ENCODE measurements at places on chromosomes 4 and X. TPM values are rescaled to one million over a fixed set of nuclear protein-coding genes. Genes with fewer than 3 reads are reported as not detected.

The HGFAC gene
- 0.19 TPM for total RNA-seq

The TMEM150C gene
- 12.6 TPM for total RNA-seq

The CFI gene
- 6.2 TPM for total RNA-seq

The FGFBP1 gene
- not detected for total RNA-seq

The OPHN1 gene
- total RNA-seq, result 5.8 TPM

- H3K4me1 ChIP-seq, result peaks cover 4% of the 10 kb centered on the region
- no peaks in the 10 kb centered on the region for H3K36me3 ChIP-seq
- peak; percentile 43 for DNase-seq
- peak overlapping the region; percentile 61 for H3K4me3 ChIP-seq
- no peaks in the 10 kb centered on the region for H3K27me3 ChIP-seq
Observed at GRCh38 chrX:130120321-130120731, 10.0 kb upstream of the ELF4 start.

GRCh38 chr4:100060765-100061416, 110.8 kb upstream of the H2AZ1 start:
- H3K4me1 ChIP-seq, result no peaks in the 10 kb centered on the region
- no peaks in the 10 kb centered on the region for H3K27me3 ChIP-seq
- no peak overlapping the region for H3K27ac ChIP-seq
- DNase-seq, result no peak
- no peak overlapping the region for H3K4me3 ChIP-seq

DNA sequence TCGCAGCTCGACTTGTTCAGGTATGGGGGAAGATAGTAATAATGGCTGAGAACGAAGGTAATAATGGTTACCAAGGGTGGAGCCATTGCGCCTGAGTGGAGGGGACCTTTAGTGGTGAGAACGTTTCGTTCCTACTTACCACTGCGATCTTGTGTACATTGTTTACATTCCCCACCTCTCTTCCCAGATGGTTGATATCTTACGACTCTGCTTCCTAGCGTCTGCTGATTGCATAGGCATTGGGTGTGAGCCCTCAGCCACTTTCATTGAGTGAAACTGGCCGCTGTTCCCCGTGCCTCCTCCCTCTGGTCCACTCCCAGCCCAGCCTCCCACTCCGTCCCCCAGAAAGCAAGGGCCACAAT, 850 bp downstream of the IGBP1 start:
- peak overlapping the region; percentile 76 for H3K4me3 ChIP-seq
- DNase-seq, result no peak
- peak overlapping the region; percentile 91 for H3K27ac ChIP-seq
- H3K27me3 ChIP-seq, result no peaks in the 10 kb centered on the region
- no peaks in the 10 kb centered on the region for H3K36me3 ChIP-seq

DNA sequence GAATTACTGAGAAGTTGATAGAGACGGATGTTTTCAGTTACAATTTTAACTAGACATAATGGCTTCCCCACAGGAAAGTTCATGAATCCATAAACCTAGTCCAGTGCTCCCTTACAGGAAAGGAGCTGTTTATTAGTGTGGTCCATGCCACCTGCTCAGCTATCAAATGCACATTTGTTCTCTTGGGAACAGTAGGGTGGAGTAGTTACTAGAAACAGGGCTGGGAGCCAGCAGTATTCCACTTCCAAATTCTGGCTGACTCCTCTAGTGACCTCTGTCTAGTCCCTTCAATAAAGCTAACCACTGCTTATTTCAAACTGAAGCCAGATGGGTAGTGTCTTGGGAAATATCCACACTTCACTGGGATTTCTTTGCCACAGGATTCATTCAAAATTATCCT, 88.4 kb upstream of the TLL1 start:
- no peaks in the 10 kb centered on the region for H3K27me3 ChIP-seq
- H3K4me1 ChIP-seq, result peaks cover 33% of the 10 kb centered on the region
- peak; percentile 73 for DNase-seq

DNA sequence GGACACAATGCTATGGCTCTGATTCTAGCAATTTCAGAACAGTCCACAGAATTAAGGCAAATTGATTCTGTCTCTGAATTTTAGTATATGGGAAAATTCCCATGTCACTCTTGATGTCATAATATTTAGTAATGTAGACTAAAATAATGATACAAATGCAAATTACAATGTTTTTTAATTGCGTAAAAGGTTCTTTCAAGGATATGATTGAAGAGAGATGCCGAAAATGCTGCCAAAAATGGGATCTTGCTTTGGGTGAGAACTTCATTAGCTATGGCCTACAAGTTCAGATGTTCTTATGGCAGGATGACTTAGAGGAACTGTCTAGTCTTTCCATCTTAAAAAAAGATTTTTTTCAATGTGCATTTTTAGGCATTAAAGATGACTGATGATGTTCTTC, 170.6 kb downstream of the TMA16 start:
- H3K36me3 ChIP-seq, result no peaks in the 10 kb centered on the region
- DNase-seq, result no peak
- H3K27ac ChIP-seq, result no peak overlapping the region
- H3K27me3 ChIP-seq, result no peaks in the 10 kb centered on the region
- no peaks in the 10 kb centered on the region for H3K4me1 ChIP-seq

DNA sequence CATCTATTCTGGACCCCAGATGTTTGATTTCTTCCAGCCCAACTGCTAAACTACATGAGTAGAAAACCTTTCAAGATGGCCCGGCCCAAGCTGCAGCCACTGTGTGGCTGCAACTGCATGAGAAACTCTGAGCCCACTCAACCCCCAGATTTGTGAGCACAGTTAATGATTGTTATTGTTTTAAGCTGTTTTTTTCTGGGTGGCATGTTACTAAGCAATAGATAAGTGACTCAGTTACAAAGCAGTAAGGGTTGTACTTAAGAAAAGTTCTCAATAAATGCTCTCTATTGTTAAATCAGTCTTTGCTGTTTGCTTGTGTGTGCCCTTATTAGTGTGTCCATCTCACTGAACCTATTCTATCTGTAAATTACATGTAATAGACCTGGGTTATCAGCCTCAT, 51.8 kb downstream of the GC start:
- H3K4me3 ChIP-seq, result no peak overlapping the region
- no peak overlapping the region for H3K27ac ChIP-seq

DNA sequence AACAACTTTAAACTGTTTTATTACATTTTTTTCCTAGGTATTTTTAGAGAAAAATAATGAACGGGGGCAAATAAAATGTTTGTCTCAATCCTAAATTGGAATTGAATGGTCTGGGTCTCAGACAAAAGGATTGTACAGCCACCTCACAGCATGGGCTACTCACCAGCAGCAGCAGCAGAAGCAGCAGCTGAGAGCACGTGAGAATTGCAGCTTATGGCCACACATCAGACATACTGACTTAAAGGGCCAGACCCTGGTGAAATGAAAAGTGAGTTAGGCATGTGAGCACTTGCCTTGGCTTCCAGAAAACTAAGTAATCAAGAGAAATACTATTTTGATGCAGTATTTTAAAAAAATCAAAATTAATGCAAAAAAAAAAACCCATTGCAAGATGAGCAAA, 56.6 kb downstream of the AASDH start:
- H3K27ac ChIP-seq, result no peak overlapping the region
- H3K36me3 ChIP-seq, result no peaks in the 10 kb centered on the region
- H3K4me1 ChIP-seq, result no peaks in the 10 kb centered on the region
- DNase-seq, result no peak

DNA sequence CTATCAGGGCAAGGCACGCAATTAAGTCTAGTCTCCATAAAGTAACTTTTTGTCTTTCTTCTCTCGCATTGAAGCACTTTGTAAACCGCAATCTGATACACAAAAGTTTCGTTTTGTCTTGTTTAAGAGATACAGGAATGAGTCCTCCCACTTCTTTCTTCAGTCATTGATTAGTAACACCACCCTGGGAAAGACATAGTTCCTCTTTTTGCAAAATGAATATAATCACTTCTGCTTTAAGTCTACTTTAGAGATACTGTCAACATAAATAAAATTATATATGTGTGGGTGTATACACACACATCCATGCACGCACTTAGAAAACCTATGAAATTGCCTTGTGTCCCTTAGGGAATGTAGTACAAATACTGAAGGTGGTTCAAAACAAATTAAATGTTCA, 11.7 kb downstream of the COQ2 start:
- H3K4me3 ChIP-seq, result no peak overlapping the region
- H3K27me3 ChIP-seq, result no peaks in the 10 kb centered on the region
- peaks cover 22% of the 10 kb centered on the region for H3K36me3 ChIP-seq

GRCh38 chr4:128737098-128737513, 72.4 kb upstream of the JADE1 start:
- H3K36me3 ChIP-seq, result no peaks in the 10 kb centered on the region
- no peaks in the 10 kb centered on the region for H3K27me3 ChIP-seq
- no peak overlapping the region for H3K4me3 ChIP-seq

- no peaks in the 10 kb centered on the region for H3K27me3 ChIP-seq
- H3K4me1 ChIP-seq, result no peaks in the 10 kb centered on the region
- H3K4me3 ChIP-seq, result no peak overlapping the region
- H3K27ac ChIP-seq, result no peak overlapping the region
- DNase-seq, result no peak
- H3K36me3 ChIP-seq, result no peaks in the 10 kb centered on the region
Observed at GRCh38 chrX:4268676-4269075, 555.2 kb upstream of the PRKX start.

- no peak overlapping the region for H3K4me3 ChIP-seq
- no peaks in the 10 kb centered on the region for H3K27me3 ChIP-seq
- H3K4me1 ChIP-seq, result peaks cover 71% of the 10 kb centered on the region
- no peak for DNase-seq
- no peak overlapping the region for H3K27ac ChIP-seq
Observed at GRCh38 chrX:10110984-10111363, 45.8 kb upstream of the CLCN4 start.

DNA sequence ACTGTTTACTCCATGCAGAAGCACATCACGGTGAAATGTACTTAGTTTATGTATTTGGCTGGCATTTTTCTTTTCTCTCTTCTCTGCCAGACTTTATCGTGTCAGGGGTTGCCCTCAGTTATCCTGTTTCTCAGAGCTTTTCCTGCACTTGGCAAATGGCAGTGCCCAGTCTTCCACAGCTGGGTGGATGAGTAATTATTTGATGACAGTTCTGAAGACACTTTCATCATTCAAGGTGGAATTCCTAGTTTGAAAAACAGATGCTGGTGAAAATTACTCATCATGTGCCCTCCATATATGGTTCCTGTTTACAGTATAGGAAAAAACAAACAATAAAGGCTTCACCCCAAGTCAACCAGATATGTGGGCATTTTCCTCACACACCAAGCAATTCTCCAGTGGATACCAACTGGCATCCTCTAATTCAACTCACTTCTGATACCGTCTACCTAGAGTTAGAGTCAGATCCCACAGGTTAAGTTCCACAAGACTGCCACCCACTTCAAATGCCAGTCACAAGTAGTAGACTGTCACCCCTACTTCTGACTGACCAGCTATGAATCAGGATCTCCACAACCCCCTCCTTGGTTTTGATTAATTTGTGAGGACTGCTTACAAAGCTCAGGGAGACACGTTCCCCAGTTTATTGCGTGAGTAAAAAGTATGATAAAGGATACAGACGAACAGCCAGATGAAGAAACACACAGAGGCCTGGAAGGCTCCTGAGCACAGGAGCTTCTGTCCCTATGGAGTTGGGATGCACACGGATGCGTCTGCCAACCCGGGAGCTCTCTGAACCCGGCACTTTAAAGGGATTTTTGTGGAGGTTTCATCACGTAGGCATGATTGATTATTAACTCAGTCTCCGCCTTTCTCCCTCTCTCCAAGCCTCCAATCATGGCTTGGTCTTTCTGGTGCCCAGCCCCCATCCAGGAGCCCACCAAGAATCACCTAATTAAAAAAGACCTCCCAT, 72.9 kb downstream of the CLDN34 start:
- no peaks in the 10 kb centered on the region for H3K36me3 ChIP-seq
- DNase-seq, result no peak
- H3K27ac ChIP-seq, result no peak overlapping the region
- peaks cover 10% of the 10 kb centered on the region for H3K4me1 ChIP-seq
- no peaks in the 10 kb centered on the region for H3K27me3 ChIP-seq
- no peak overlapping the region for H3K4me3 ChIP-seq

GRCh38 chrX:129040124-129040523, 483.2 kb downstream of the SMARCA1 start:
- H3K4me1 ChIP-seq, result no peaks in the 10 kb centered on the region
- no peak overlapping the region for H3K27ac ChIP-seq
- no peaks in the 10 kb centered on the region for H3K27me3 ChIP-seq

DNA sequence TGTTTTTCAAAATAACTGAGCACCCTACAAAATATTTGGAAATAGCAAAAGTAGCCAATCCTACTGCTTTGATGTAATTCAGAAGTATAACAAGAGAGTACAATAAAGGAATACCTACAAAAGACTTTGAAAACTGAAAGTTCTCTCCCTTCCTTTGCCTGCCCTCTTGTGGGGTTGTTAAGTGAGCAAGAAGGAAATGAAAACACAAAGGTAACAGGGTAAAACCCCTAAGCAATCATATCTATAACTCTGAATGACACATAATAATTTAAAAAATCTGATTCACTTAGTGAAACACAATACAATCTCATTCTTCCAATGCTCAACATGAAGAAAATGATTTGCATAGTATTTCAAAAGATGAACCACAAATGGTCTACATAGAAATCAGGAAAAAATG, 98.2 kb downstream of the FRYL start:
- H3K4me3 ChIP-seq, result no peak overlapping the region
- DNase-seq, result no peak
- H3K27me3 ChIP-seq, result no peaks in the 10 kb centered on the region
- H3K27ac ChIP-seq, result no peak overlapping the region

- no peak overlapping the region for H3K27ac ChIP-seq
- H3K4me3 ChIP-seq, result no peak overlapping the region
- no peaks in the 10 kb centered on the region for H3K36me3 ChIP-seq
Observed at GRCh38 chrX:20595928-20596575, 329.3 kb upstream of the RPS6KA3 start.

DNA sequence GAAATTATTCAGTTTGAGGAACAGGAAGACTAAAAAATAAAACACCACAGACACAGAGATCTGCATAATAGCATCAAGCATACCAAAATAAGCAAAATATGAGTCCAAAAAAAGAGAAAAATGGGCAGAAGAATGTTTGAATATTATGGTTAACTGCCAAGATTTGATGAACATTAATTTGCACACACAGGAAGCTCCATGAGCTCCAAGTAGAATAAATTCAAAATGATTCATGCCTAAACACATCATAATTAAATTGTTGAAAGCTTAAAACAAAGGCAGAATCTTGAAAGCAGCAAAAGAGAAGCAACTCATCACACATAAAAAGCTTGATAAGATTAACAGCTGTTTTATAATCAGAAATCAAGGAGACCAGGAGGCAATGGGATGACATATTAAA, 156.6 kb upstream of the ARSJ start:
- no peak for DNase-seq
- no peak overlapping the region for H3K4me3 ChIP-seq
- H3K27me3 ChIP-seq, result no peaks in the 10 kb centered on the region
- no peaks in the 10 kb centered on the region for H3K36me3 ChIP-seq

- no peaks in the 10 kb centered on the region for H3K27me3 ChIP-seq
- H3K27ac ChIP-seq, result no peak overlapping the region
- no peaks in the 10 kb centered on the region for H3K36me3 ChIP-seq
- DNase-seq, result no peak
- H3K4me1 ChIP-seq, result no peaks in the 10 kb centered on the region
Observed at GRCh38 chr4:181030961-181031360, 1212.2 kb upstream of the TENM3 start.

All from heart left ventricle (tissue), 16 donors.